ENCODE measurements at places on chromosomes 5 and 9. TPM values are rescaled to one million over a fixed set of nuclear protein-coding genes. Genes with fewer than 3 reads are reported as not detected.

PDLIM4 gene
- 7.3 TPM for total RNA-seq

TAF11L6 gene
- total RNA-seq, result not detected

GRCh38 chr9:12640016-12640587 is 53.1 kb upstream of the TYRP1 start:
- no peaks in the 10 kb centered on the region for H3K36me3 ChIP-seq
- no peak overlapping the region for H3K27ac ChIP-seq
- H3K27me3 ChIP-seq, result no peaks in the 10 kb centered on the region

COL27A1 gene
- total RNA-seq, result 47.0 TPM

DNA sequence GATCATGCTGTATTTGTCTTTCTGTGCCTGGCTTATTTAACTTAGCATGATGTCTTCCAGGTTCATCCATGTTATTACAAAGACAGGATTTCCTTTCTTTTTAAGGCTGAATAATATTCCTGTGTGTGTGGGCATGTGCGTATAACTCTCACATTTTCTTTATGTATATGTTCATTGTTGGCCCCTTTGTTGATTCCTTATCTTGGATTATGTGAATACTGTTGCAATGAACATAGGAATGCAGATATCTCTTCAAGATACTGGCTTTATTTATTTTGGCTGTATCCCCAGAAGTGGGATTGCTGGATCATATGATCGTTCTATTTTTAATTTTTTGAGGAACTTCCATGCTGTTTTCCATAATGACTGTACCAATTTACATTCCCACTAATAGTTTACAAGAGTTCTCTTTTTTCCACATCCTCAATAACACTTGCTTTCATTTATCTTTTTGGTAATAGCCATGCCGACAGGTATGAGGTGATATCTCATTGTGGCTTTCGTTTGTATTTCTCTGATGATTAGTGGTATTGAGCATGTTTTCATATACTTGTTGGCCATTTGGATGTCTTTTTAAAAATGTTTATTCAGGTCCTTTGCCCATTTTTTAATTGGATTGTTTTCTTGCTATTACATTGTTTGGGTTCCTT is 38.0 kb downstream of the CREBRF start:
- DNase-seq, result no peak
- H3K4me1 ChIP-seq, result peaks cover 3% of the 10 kb centered on the region
- H3K27me3 ChIP-seq, result no peaks in the 10 kb centered on the region
- no peaks in the 10 kb centered on the region for H3K36me3 ChIP-seq
- H3K27ac ChIP-seq, result peak overlapping the region; percentile 66

DNA sequence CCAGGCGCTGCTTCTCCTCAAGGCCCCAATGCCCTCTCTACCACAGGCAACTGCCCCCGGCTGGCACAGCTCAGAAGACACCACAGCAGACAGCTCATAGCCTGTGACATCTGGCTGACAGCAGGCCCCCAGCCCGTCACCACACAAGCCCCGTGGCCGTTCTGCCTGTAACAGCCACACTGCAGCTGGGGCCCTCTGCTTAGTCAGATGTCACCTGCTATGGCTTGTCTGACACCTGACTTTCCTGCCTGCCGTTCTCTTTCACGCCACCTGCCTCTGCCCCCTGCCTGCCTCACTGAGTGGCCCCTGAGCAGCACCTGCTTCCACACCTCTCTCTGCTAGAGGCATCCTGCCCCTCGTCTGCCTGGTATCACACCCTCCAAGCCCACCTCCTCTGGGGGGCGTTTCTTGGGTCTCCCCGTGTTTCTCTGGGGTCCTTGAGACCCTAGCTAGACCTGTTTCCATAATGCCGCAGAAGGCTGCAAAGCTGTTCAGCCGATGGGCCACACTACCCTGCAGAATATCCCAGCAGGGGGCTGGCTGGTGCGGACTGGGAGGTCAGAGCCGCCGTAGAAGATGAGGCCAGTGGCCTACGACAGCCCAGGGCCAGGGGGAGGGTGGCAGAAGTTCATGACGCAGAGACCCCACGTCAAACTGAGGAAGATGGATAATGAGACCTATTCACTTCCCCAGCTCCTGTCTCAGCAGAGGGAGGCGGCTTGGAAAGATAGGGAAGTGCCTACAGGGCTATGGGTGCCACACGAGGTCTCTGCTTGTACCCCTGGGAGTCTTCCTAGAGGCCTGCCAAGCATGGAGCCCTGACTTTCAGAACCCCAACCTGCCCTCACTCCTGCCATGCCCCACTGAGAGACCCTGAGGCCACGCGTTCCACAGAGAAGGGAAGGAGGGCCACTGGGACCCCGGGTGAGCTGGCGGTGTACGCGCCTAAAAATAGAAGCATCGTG is 95.1 kb downstream of the ZNF354C start:
- H3K36me3 ChIP-seq, result no peaks in the 10 kb centered on the region
- no peak overlapping the region for H3K27ac ChIP-seq
- DNase-seq, result no peak

GRCh38 chr9:81557452-81558090 is 131.8 kb downstream of the TLE1 start:
- no peaks in the 10 kb centered on the region for H3K36me3 ChIP-seq
- H3K27me3 ChIP-seq, result no peaks in the 10 kb centered on the region
- peaks cover 35% of the 10 kb centered on the region for H3K4me1 ChIP-seq
- H3K4me3 ChIP-seq, result no peak overlapping the region

- peaks cover 13% of the 10 kb centered on the region for H3K27me3 ChIP-seq
- H3K27ac ChIP-seq, result peak within 1 kb of the TSS; percentile 10
- H3K4me3 ChIP-seq, result peak within 1 kb of the TSS; percentile 51
- H3K36me3 ChIP-seq, result no peaks in the 10 kb centered on the region
Measured at GRCh38 chr9:90642570-90643539, at the start of gene DIRAS2. Gene DIRAS2 (minus strand): TSS chr9:90642824. CDS start chr9:90613827, 28,997 bp downstream.

CDX1 gene
- total RNA-seq, result 54.6 TPM

- no peak for DNase-seq
- no peak overlapping the region for H3K27ac ChIP-seq
- H3K36me3 ChIP-seq, result no peaks in the 10 kb centered on the region
- H3K4me3 ChIP-seq, result no peak overlapping the region
Measured at GRCh38 chr5:127596501-127596900, 52.4 kb upstream of the CTXN3 start.

HAND1 gene
- 35.6 TPM for total RNA-seq

- H3K27ac ChIP-seq, result no peak overlapping the region
- no peaks in the 10 kb centered on the region for H3K4me1 ChIP-seq
- no peaks in the 10 kb centered on the region for H3K27me3 ChIP-seq
- no peak overlapping the region for H3K4me3 ChIP-seq
Measured at GRCh38 chr9:131800366-131800765, 60.5 kb upstream of the RAPGEF1 start.

GRCh38 chr9:134266418-134266817 is 59.8 kb upstream of the RXRA start:
- H3K4me1 ChIP-seq, result peaks cover 25% of the 10 kb centered on the region
- H3K4me3 ChIP-seq, result no peak overlapping the region
- no peak overlapping the region for H3K27ac ChIP-seq
- no peak for DNase-seq
- H3K36me3 ChIP-seq, result no peaks in the 10 kb centered on the region

TERT gene
- not detected for total RNA-seq

- no peaks in the 10 kb centered on the region for H3K36me3 ChIP-seq
- peaks cover 13% of the 10 kb centered on the region for H3K4me1 ChIP-seq
- H3K27me3 ChIP-seq, result no peaks in the 10 kb centered on the region
Measured at GRCh38 chr9:72037571-72037970, 22.8 kb downstream of the C9orf57 start.

FOXD4L6 gene
- total RNA-seq, result not detected

- H3K27me3 ChIP-seq, result no peaks in the 10 kb centered on the region
- H3K27ac ChIP-seq, result no peak overlapping the region
- H3K4me3 ChIP-seq, result no peak overlapping the region
- DNase-seq, result no peak
Measured at GRCh38 chr5:126694403-126694802, 82.5 kb upstream of the LMNB1 start.

DNA sequence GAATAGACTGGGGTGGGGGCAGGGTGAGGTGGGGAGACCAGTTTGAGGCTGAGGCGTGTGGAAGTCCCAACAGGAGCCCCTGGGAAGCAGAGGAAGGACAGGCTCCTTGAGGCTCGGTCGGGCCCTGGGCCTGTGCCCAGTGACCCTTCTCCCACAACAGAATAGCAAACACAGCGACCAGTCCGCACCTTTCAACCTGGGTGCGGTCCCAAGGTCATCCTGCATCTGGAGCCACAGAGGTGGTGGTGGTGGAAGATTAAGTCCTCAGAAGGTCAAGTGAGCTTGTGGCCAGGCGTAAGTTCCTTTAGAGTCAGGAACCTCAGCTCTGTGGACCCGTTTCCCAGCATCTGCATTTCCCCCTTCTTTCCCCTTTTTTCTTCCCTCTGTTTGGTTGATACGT is 26.0 kb upstream of the ARAP3 start:
- no peaks in the 10 kb centered on the region for H3K36me3 ChIP-seq
- H3K4me1 ChIP-seq, result peaks cover 3% of the 10 kb centered on the region
- peaks cover 28% of the 10 kb centered on the region for H3K27me3 ChIP-seq
- H3K27ac ChIP-seq, result no peak overlapping the region
- DNase-seq, result no peak

DNA sequence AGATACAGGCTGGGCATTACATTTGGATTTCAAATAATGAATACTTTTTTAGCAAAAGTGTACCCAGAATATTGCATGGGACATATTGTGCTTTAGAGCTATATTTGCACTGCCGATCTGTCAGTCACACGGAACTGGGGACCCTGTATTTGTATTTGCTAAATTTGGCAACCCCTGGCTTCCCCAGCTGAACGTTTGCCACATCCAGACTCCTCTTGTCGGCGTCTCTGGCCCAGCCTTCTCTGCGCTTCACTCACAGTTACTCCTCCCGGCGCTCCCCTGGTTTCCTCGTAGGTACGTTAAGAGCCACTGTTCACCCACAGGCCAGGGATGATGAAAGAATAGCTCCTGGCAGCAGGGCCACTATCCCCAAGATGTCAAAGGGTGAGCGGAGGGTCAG is 58.7 kb downstream of the NSUN2 start:
- DNase-seq, result no peak
- H3K27ac ChIP-seq, result no peak overlapping the region
- no peak overlapping the region for H3K4me3 ChIP-seq
- no peaks in the 10 kb centered on the region for H3K36me3 ChIP-seq
- no peaks in the 10 kb centered on the region for H3K27me3 ChIP-seq

GRCh38 chr9:91214867-91215266 is 146.9 kb downstream of the AUH start:
- DNase-seq, result no peak
- no peaks in the 10 kb centered on the region for H3K36me3 ChIP-seq
- no peak overlapping the region for H3K4me3 ChIP-seq
- H3K4me1 ChIP-seq, result peaks cover 12% of the 10 kb centered on the region
- H3K27ac ChIP-seq, result no peak overlapping the region
